NCI-H1105 treated with DMSO at 0.1 percent for 48 hours (cell line): ENCODE measurements at places on chromosomes 2 and 18.
A peak's percentile ranks its signal among the peaks of the same experiment; 100 is the strongest.

DNA sequence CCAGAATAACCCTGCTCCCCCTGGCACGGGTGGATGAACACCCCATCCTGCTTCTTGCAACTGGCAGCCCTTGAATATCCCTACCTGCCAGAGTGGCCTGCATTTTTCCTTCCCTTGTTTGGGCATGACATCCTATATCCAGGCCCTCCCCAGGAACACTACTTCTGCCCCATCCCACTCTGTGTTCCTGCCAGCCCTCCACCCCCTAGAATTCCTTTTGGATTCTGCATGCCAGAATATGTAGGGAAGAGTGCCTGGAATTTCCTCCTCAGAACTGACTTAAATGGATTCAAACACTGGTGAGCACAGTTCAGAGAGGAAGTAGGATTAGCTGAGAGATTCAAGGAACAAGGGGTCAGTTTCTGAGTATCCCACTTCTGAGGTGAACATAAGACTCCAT is 123.5 kb upstream of the PELI1 start:
- DNase-seq, result no peak

- DNase-seq, result no peak
These were observed 81.0 kb downstream of the APLF start for GRCh38 chr2:68548396-68548795.

- no peak for DNase-seq
These were observed 295.2 kb upstream of the HS6ST1 start for GRCh38 chr2:128613876-128614275.

DNA sequence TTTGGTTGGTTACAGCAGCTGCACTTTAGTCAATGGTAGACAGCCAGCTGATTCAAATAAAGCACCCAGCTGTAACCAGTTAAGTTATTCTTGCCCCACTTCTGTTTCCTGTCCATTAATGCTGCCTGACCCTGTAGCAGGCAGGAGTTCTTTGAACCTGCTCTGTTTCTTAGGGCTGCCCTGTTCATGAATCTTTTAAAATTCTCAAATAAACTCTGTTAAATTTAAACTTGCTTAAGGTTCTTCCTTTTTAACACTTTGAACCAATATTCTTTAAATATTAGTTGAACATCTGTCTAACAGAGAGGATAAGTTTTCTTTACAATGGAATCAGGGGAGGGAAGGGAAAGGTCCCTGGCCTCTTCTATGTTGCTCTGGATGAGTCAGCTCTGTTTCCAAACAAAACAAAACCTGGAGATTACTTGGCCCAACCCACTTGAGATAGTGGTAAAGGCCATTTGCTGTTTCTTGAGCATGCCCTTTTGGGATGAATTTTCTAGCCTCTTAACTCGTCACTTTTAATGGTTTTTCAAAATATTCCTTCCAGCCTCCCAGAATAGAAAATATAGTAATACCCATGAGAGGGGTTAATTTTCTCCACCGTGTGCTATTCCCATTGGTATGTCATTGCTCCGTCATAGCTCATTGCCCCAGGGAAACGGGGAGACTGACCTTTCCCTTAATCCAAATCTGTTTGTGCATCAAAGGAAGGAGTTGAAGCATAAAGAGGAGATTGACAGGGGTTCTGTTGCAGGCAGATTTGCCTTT is 112.1 kb upstream of the FHL2 start:
- DNase-seq, result no peak

DNA sequence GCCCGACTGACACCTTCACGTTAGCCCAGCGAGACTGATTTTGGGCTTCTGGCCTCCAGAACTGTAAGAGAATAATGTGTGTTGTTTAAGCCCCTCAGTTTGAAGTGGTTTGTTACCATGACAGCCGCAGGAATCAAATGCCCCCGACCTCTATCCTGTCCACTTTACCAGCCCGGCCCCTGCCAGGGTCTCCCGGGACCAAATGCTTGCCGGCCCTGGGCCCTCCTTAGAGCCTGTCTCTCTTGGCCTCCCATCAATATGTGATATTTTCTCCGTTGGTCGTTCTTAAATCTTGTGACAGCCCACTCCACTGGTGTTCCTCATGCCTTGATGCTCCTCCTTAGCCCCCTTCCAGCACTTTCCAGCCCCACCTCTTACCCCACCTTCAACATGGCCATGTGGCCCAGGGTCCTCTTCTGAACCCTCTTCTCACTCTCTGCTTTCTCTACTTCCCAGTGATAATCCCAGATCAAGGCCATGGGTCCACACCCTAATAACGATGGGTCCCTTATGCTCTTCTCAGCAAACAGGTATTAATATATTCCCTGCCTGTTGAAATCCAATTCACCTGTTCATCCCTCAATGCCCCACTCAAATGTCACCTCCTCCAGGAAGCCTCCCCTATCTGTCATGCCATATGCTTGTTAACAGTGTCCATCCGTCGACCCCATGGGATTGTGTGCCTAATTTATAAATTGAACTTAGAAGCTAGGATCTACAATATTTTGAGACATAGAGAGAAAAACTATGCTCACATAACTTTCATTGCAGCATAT is 192.8 kb downstream of the ZFP36L2 start:
- no peak for DNase-seq

DNA sequence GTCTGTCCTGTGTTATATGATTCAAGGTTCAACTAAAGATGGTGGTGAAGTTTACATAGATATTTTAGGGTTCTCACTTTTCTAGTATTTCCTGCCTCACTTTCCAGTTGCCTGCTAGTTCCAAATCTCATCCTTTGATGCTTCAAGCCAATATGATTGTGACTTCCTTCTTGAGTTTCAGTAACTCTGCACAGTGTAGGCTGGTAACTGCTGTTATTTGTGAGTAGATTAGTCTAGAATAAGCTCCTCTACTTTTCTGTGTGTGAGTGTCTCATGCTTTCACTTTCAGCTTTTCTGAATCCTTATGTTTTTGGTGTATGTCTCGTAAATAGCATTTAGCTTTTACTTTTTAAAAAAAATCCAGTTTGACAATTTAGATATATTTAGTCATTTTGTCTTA is 42.6 kb downstream of the GALNT1 start:
- no peak for DNase-seq

GRCh38 chr2:46003903-46004473 is 293.2 kb upstream of the EPAS1 start:
- no peak for DNase-seq

GRCh38 chr2:225531559-225531958 is 132.0 kb downstream of the NYAP2 start:
- DNase-seq, result peak; percentile 60

DNA sequence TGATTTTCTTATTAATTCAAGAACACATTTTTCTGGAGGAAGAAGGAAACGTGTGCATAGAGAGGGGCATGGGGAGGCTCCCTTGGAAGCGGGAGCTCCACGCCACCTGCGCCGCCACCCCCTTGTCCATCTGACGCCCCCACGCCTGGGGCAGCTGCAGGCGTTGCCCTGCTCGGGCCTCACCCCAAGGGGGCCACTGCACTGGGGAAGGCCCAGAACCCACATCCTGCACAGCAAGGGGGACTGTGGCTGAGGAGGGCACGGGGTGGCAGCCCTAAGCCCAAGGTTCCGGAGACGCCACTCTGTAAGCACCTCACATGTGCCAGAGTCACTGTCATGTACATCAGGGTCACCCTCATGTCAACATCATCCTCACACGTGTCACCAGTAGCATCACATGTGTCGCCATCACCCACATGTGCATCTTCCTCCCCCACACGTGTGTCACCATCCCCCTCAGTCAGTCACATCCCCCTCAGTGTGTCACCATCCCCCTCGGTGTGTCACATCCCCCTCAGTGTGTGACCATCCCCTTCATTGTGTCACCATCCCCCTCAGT is 486.7 kb upstream of the SALL3 start:
- no peak for DNase-seq

GRCh38 chr2:136796339-136796738 is 31.0 kb downstream of the THSD7B start:
- no peak for DNase-seq

- DNase-seq, result no peak
These were observed 5.7 kb downstream of the PPP1R1C start for GRCh38 chr2:181991171-181991885.

- DNase-seq, result no peak
These were observed 59.9 kb upstream of the EML6 start for GRCh38 chr2:54663424-54664030.
